ENCODE measurements at places on chromosomes 7 and 10. TPM values are rescaled to one million over a fixed set of nuclear protein-coding genes. Genes with fewer than 3 reads are reported as not detected.
A peak's percentile ranks its signal among the peaks of the same experiment; 100 is the strongest.

The KCNMA1 gene
- 5.4 TPM for total RNA-seq

The MRLN gene
- not detected for total RNA-seq

The MNX1 gene
- 0.12 TPM for total RNA-seq

The CYP17A1 gene
- 0.76 TPM for total RNA-seq

The MYH16 gene
- not detected for total RNA-seq

The ITPRID1 gene
- 0.28 TPM for total RNA-seq

The NODAL gene
- 0.48 TPM for total RNA-seq

The MRM2 gene
- total RNA-seq, result 17.3 TPM

The TNRC18 gene
- total RNA-seq, result 26.2 TPM

- ATAC-seq, result no peak
Measured at GRCh38 chr10:54363390-54363789, 437.6 kb downstream of the PCDH15 start.

DNA sequence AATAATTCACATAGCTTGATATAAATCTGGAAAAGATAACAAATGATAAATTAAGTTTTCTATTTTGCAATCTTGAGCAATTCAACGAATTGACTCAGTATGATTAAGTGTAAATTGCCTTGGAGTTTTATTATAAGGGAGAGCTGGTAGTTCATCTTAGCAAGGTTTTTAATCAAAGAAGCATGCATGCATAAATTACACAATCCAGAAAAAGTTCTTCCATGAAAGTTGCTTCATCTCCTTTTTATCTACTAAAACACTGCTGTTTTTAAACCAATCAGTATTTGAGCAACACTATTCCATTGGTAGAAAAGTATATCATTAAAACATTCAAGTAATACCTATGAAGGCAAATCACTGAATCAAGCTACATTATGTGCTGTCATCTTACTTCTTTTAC lies 47.6 kb downstream of the POT1 start:
- no peak for ATAC-seq

DNA sequence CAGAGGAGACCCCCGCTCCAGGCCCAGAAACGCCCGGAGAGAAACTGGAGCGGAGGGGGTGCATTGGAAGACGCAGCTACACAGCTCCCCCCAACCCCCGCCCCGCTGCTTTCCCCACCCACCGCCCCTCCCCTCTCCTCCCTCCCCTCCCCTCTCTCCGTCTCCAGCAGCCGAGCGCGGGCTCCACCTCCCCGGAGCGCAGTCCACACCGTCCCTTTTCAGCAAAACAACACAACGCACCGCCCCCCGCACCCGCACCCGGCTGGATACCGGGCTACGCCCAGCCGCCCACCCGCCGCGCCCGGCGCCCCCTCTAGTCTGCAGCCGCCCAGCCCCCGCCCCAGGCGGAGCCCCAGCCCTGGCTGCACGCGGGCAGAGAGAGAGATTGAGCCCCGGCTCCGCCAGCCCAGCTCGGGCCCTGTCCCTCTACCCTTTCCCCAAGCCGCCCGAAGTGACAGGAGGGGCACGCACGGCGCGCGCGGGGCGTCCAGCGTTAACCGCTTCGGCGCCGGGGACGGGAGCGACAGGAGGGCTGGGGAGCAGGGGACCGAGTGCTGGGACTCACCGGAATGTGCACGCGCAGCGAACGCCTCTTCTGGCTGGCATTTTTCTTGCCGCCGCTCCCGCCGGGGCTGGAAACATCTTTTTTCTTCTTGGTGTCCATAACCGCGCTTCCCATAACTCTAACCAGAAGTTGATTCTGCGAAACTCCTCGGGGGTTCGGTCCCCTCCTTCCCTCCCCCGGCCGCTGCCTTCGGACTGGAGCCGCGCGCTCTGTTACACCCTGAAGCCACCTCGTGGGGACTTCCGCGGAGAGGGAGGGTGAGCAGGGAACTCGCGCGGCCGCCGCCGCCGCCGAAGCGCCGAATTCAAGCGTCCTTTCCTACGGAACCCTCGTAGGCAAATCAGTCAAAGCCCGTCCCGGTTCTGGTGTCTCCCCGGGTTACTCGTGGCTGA lies 695 bp downstream of the PRKAG2 start:
- ATAC-seq, result peak; percentile 58

DNA sequence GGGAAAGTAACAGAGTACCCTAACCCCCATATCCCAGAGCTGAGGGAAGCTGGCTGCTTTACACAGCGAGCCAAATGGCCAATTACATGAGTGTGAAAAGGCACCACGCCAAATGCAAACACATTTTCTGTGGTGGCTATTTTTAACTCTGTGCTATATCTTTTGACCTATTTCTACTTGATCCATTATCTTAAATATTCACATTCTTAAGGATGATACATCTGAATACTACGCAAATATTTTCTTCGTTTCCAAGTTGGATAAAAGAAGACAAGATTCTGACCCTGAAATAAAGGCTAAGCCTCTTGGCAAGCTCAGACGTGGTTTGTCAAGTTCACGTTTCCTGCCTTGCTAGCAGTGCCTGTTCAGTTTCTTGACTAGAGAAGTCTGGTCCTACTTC lies 146.7 kb upstream of the TMEM196 start:
- no peak for ATAC-seq

DNA sequence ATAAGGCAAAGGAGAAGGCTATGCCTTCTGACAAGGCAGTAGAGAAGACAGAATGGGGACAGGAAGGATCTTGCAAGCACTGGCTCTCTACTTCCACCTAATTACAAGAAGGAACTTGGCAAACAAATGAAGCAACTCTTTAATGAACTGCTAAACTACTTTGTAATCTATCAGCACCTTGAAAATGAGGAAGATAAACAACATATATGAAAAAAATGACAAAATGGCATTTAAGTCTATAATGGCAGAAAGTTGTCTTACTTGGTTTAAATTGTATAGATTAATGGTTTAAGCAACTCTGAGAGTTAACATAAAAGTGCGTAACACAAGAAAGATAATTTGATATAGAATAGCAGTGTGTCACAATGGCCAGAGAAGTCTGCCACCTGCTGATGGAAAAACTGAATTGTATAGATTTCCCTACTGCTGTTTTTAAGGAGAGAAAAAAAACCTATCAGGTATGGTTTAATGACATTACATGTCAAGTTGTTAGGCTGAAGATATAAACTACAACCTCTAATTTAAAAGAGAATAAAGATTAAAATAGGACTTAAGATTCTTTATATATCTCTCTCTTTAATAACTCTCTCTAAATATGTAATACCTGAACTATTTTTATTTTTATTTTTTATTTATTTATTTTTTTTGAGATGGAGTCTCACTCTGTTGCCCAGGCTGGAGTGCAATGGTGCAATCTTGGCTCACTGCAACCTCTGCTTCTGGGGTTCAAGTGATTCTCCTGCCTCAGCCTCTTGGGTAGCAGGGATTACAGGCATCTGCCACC lies 11.8 kb downstream of the NT5C3A start:
- peak; percentile 70 for ATAC-seq

DNA sequence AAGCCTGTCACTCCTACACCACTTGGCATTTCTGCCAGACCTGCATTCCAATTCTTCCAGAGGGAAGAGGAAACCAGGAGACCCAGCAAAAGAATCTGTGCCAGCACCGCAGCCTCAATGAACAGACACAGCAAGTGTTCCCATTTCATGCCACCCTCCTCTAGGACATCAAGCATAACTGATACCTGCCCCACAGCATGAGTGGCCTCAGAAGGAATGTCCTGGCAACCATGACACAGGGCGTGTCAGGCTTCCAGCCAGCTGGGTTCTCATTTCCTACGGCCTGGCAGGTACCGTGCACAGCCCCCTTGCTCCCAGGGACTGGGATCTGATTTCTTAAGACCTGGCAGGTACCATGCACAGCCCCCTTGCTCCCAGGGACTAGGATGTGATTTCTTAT lies 7.8 kb downstream of the MAD1L1 start:
- peak; percentile 85 for ATAC-seq

- no peak for ATAC-seq
Measured at GRCh38 chr7:81420526-81421226, 349.2 kb downstream of the HGF start.

GRCh38 chr7:132455378-132455777 lies 120.9 kb downstream of the PLXNA4 start:
- no peak for ATAC-seq

DNA sequence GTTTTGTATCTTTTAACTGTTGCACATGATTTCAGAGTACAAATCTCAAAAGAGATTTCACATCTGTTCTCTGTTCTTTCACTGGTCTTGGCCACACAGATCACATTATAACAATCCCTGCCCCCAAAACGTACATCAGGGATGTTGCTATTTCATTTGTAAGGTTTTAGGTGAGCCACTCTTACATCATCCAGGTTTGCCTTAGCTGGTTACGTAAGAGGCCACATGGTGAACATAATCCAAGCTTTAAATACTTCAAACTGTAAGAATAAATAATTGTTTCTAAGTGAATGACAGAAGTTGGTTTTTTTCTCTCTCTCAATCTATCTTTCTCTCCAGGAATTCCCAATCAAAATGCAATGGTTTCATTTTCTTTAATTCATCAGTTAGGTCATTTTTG lies 245.9 kb upstream of the HGF start:
- ATAC-seq, result no peak

DNA sequence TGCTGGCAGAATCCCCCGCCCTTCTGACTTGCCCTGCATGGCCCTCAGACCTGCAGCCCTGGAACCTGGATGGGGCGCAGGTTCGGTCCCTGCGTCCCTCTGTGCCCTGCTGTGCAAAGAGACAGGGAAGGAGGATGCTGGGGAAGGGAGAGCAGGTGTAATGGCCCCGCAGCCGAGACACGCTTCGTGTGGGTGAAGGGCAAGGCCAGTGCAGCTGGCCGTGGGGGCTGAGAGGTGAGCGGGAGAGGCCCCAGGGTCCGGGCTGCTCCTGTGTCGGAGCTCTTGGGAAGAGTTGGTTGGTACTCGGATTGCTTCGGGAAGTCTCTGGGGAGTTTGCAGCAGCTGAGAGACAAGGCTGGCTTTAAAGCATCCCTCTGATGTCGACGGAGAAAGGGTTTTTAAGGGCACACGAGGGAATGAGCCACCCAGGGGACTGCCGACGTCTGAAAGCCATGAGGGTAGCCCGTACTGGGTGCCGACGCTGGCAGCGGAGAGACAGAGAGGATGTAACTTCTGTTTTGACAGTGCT lies 6.5 kb downstream of the ELFN1 start:
- no peak for ATAC-seq

DNA sequence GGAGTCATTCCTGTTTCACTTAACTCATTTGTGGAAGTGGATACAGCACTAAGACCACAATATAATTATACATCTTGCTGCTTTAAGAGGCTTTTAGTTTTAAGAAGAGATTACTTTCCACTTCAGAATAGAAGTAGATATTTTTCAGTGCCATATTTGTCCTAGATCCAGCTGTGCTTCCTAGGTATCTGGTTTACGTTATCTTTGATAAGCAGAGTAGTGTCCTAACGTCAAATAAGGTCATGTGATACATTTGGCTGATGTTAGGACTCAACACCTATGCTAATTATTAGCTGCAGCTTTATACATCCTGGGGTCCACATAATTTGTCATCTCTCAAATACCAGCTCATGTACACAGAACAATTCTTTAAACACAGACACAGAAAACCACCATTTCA lies 196.2 kb upstream of the SMIM30 start:
- ATAC-seq, result no peak

DNA sequence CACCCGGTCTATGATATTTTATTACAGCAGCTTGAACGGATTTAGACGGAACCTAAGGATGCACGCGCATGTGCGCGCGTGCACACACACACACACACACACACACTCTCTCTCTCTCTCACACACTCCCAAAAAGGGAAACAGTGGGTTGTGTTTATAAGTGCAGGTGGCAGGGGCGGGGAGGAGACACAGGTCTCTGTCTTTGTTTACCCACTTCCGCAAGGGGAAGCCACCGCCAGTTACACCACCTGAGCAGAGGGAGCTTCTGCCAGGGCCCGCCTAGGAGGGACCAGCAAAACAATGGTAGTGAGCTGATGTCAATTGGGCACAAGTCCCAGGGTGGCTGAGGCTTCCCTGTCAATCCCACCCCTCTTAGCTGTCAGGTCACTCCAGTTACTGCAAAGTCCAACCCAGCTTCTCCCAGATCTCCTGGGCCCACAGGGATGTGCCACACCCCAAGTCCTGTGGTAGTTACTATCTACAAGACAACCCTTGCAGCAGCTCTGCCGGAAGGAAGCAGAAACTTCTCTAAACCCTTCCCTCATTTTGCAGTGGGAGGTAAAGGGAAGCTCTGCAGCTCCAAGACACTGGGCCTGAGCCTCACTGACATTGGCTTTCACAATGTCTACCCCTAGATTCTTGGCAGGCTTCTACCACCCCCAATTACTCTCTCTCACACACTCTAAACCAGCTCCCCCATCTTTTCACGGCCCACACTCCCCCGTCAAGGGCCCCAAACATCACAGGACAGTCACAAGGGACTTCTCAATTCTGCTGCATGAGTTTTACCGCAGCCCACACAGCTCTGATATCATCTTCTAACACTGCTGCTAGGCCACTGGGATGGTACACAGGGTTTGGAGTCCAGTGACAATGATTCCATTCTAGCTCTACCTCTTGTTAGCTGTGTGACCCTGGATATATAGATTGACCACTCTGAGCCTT lies 17.6 kb downstream of the ANXA11 start:
- peak; percentile 54 for ATAC-seq

GRCh38 chr7:18893156-18893555 lies 224.3 kb downstream of the TWIST1 start:
- no peak for ATAC-seq

- peak; percentile 93 for ATAC-seq
Measured at GRCh38 chr7:76069238-76069638, 21.3 kb downstream of the MDH2 start.

DNA sequence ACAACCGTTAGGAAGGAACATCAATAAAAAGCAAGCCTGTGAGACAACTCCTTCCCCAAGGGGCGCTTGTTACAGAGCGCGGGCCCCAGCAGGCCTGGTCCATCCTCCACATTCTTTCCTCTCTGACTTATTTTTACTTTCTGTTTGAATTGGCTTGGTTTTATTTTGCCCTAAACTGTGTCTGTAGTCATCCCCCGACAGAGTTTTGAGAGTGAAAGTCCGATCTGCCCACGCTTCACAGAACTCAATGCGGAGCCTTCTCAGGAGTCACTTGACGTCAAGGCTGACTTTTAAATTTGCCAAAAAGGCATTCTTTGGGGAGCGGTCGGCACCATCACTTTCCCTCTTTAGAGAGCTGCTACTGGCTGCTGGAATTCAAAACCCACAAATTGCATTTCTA lies 150.1 kb upstream of the KLF6 start:
- peak; percentile 51 for ATAC-seq

- no peak for ATAC-seq
Measured at GRCh38 chr7:110835218-110835617, 255.7 kb upstream of the LRRN3 start.

DNA sequence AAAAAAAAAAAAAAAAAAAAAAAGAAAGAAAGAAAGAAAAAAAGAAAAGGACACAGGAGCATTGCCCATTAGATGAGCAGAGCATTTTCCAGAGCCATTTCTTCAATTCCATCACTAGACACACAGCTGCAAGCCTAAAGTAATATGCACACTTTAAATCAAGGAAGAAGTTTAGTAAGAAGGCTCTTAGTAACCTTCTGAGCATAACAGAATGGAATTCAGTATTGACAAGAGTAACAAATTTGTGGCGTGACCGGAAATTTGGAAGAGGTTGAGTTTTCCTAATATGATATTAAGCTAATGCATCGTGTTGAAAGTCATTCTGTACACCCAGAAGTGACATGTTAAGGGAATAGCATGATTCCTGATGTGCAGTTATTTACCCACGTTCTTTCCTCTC lies 35.3 kb downstream of the SMURF1 start:
- ATAC-seq, result no peak

GRCh38 chr10:16519908-16520861 lies 1.5 kb downstream of the C1QL3 start:
- no peak for ATAC-seq

Measured in esophagus mucosa (tissue), 1 donor.